Fibroblast of skin of right biceps (primary cell): ENCODE measurements at places on chromosomes 16 and 17.

- DNase-seq, result no peak
Observed at GRCh38 chr16:79609861-79610260, 9.3 kb upstream of the MAF start.

GRCh38 chr17:1168533-1169220, 11.1 kb downstream of the ABR start:
- DNase-seq, result no peak

DNA sequence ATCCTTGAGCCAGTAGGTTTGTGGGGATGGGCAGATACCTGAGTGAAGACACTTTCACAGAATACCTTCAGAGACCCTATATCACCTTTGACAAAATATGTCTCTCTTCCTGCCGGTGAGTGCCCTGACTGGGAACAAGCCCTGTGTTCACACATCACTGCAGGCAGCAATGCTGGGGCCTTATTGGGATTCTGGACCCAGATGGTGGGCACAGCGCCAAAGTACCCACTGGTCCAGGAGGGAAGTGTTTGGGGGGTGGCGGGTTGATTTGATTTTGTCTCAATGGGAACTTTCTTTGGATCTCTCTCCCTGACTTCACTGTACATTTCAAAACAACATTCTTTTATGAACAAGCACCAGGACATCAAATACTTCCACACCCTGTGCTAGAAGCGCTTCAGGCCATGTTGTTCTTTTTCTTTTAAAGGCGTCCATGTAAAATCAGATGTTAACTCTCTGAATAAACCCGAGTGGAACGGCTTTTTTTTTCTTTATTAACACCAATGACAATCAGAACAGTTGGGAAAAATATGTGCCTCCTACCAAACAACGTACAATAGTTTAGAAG, 62.4 kb upstream of the AKTIP start:
- DNase-seq, result no peak

DNA sequence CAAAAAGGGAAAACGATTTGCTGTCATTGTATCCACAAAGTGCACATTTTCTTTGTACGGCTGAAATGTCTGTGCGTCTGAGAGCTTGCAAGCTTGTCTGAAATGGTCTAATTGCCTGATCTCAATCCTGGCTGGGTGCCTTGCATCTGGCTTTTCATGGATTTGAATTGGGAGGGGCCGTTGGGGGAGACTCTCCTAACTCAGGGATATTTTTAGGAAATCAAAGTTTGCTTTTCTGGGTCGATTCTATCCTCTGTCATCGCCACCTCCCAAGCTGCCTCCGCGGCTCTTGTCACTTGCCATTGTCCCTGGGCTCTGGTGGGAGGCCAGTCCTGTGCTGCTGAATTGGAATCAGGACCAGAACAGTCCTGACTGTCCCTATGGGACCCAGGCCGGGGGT, 33.3 kb upstream of the MGAT5B start:
- no peak for DNase-seq

GRCh38 chr16:17277981-17278381, 192.8 kb downstream of the XYLT1 start:
- DNase-seq, result peak; percentile 26

- no peak for DNase-seq
Observed at GRCh38 chr17:49939318-49939717, 29.7 kb upstream of the DLX4 start.

GRCh38 chr17:46774108-46774737, 44.3 kb downstream of the WNT3 start:
- no peak for DNase-seq

DNA sequence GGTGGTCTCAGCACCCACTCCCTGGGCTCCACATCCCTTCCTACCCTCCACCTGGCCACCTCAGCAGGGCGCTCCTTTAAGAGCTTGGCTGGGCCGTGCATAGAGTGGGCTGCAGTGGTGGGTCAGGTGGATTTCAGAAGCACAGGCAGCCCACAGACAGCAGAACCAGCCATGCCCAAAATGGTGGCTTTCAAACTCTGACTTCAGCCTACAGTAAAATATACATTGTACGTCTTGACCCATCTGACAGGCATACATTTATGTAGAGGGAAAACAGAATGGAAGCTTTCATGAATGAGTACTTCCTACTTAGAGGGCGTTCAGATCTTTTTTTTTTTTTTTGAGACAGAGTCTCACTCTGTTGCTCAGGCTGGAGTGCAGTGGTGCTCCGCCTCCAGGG, 26.0 kb upstream of the LASP1NB start:
- no peak for DNase-seq

GRCh38 chr17:62388856-62389255, 8.5 kb downstream of the EFCAB3 start:
- DNase-seq, result no peak

GRCh38 chr17:73341350-73342049, 29.7 kb upstream of the CDC42EP4 start:
- no peak for DNase-seq

DNA sequence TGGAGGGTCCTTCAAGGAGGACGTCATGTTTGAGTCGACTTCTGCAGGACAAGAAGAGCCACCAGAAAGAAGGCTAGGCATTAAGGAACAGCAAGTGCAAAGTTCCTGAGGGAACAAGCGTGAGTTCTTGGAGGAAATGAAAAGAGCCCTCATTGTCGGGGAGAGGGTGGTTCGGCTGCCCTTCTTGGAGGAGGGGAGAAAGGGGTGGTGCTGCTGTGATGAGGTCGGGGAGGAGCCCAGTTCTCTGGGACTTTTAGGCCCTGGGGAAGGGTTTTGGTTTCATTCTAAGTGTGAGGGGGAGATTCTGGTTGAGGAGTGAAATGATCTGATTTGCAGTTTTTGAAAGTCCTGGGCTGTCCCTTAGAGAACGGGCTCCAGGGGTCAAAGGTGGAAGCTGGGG, 4.1 kb downstream of the BICDL2 start:
- no peak for DNase-seq

DNA sequence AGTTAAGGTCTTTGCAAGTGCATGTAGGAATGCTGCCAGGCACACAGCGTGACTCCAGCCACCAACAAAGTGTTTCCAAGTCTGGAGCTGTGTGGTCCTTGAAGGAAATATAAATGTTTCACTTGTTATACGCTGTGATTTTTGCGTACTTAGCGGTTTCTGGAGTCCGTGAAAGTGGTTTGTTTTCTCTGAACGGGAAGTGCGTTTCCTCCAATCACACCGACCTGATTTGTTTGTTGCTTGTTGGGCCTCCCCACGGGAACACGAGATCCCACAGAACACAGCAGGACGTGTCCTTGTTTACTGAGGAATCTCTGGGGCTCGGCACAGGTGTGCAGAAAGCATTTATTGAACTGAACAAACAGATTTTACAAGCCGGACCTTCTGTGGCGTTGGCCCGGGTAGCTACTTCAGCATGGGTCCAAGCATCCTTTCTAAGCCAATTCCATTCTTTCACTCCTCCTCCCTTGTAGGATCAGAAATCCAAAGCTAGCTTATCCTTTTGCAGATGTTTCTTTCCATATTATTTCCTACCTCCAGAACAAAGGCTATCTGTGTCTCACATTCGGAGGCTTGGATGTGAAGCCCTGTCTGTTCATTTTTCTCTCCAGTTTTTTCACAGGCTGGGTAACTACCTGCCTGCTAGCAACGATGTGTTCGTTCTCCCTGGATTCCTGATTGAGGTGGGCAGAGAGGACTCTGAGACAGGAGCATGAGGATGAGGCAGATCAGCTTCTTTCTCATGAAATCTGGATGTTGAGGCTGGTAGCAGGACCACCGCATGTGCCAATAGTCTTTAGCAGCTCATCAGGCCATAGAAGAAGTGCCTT, 44.6 kb downstream of the ABAT start:
- DNase-seq, result no peak

- DNase-seq, result no peak
Observed at GRCh38 chr16:21223787-21224186, 9.7 kb upstream of the ANKS4B start.

GRCh38 chr17:31486351-31487062, 95.0 kb downstream of the RAB11FIP4 start:
- no peak for DNase-seq

DNA sequence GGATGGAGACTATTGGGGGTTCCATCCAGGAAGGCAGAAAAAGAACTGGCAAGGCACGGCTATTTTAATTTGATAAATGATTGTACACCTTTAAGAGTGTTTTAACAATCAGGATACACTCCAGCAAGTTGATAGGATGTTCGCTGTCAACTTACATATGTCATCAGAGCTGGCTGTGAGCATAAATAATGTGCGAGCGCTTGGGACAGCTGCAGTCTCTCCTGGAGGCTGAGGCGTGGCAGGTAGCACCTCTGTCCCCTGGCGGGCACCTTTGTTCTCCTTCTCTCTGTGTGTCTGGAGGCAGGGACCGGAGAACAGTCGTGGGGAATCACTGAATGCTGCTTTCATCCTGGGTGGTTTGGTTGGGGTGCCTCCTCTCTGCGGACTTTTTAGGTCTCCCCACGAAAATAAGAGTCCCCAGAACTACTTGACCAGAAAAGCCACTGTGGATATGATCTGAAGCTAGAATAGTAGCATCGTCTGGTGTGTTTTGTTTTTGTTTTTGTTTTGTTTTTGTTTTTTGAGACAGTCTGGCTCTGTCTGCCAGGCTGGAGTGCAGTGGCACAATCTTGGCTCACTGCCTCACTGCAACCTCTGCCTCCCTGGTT, 9.4 kb downstream of the BAHCC1 start:
- DNase-seq, result no peak

DNA sequence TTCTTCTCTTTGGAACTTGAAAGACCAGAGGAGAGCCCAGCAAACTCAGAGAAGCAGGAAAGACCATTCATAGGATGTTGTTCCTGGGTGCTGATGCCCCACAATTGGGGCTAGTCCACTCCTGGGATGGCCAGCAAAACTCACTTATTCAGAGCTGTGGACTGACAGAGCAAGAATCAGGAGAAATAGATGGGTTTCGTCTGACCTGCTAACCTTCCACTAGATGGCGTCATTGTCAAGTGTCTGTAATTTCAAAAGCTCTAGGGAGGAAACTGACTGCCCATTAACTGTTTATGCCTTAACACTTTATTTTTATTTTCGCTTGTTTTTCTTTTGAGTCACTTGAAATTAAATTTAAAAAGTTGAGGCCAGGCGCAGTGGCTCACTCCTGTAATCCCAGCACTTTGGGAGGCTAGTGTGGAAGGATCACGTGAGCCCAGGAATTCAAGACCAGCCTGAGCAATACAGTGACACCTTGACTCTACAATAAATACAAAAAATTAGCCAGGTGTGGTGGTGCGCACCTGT, 28.7 kb upstream of the MILR1 start:
- DNase-seq, result peak; percentile 80

DNA sequence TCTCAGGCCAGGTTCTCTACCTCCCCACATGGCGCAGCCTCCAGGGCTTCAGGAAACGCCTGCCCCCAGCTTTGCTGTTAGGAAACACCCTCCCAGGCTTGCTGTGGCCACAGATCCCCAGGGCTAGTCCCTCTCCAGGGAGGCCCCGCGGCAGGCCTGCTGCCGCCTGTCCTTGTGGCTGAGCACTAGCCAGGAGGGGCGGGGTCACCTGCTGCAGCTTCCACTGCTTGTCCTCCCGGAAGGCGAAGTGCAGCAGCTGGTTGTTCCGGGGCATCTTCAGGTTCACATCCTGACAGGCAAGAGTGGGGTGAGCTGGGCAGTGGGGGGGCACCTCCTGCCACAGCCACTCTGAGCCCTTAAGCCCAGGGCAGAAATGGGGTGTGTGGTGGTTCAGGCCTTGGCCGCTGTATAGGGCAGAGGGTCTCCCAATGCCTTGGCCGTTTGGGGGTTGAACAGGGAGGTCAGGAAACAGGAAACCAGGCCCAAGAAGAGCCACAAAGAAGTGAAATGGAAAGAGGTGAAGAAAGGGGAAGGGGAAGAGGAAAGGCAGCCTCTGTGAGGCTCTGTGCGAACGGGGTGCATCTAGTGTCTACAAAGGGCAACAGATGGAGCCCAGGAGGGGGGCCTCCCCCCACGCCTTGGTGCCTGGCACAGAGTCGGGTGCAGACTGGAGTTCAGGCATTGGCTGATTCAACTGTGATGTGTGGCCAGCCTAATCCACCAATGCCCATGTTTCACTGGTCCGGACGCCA, 2.0 kb downstream of the ROGDI start:
- no peak for DNase-seq

DNA sequence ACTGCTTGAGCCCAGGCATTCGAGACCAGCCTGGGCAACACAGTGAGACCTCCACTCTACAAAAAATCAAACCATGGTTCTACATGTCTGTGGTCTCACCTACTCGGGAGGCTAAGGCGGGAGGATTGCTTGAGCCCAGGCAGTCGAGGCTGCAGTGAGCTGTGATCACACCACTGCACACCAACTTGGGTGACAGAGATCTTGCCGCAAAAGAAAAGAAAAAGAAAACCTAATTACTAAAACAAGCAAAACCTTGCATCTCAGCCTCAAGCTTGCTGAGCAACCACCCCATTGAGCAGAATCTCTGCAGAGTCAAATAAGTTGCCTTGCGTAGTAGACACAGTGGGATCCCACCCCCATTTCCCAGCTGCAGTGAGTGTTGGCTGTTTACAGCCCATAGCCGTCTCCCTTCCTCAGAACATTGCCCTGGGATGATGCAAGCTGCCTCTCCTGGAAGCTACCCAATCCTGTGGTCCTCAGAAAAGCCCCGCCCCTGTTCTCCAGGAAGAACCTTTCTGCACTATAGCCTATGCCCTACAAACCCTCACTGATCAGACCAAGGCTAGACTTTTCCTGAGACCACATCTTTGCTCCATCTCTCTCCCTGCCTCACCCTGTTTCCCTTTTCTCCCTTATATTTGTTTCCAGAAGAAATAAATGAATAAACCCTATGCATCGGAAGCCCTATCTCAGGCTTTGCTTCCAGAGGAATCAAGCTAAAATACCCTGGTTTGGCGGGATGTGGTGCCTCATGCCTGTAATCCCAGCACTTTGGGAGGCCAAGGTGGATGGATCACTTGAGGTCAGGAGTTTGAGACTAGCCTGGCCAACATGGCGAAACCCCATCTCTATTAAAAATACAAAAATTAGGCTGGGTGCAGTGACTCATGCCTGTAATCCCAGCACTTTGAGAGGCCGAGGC, 16.7 kb upstream of the ERN2 start:
- DNase-seq, result peak; percentile 30

DNA sequence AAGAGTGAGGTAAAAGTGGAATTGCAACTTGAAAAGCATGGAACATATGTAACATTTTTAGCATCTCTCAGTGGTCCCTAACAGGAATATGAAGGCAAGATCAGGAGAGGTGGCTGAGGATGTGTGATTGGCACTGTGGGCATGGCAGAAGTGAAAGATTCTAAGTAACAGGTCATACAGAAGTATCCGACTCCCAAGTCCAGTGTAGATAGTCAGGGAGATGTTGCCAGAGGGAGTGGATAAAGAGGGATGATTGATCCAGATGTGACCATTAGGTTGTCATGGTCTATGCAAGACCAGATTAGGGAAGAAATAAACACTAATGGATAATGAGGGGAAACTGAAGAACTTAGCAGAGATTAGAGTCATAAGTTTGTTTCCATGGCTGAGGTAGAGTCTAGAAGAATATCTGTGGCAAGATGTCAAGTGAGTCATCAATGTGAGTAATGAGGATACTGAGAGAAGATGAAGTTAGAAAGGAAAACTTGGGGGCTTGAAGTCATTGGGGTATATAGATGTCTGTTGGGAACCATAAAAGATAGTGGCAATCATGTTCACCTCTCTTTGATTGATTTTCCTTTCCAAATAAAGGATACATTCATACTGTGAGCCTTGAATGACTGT, 23.9 kb upstream of the CAPNS2 start:
- DNase-seq, result peak; percentile 84
